Fibroblast of villous mesenchyme (primary cell): ENCODE measurements at places on chromosomes 5 and 9. TPM values are rescaled to one million over a fixed set of nuclear protein-coding genes. Genes with fewer than 3 reads are reported as not detected.

Gene QRFP
- total RNA-seq = not detected in 2 replicates

Gene DNAJA1
- 74.1 and 136 TPM in 2 replicates for total RNA-seq

Gene GPR151
- total RNA-seq = not detected in 2 replicates

Gene GRXCR2
- total RNA-seq = not detected in 2 replicates

Gene MARCOL
- not detected in 2 replicates for total RNA-seq

Gene SHISAL2B
- total RNA-seq = not detected in 2 replicates

Gene CCNJL
- total RNA-seq = 0.86 and 1.3 TPM in 2 replicates

Gene LHX6
- total RNA-seq = not detected in 2 replicates

Gene EPB41L4A
- total RNA-seq = 0.64 and 0.86 TPM in 2 replicates

Gene TAS2R1
- total RNA-seq = 0.32 and 0.43 TPM in 2 replicates

Gene PCDHGC4
- 2.6 and 2.9 TPM in 2 replicates for total RNA-seq

Gene C8G
- 0.86 TPM in 1 of 2 replicates, not detected in the other for total RNA-seq

DNA sequence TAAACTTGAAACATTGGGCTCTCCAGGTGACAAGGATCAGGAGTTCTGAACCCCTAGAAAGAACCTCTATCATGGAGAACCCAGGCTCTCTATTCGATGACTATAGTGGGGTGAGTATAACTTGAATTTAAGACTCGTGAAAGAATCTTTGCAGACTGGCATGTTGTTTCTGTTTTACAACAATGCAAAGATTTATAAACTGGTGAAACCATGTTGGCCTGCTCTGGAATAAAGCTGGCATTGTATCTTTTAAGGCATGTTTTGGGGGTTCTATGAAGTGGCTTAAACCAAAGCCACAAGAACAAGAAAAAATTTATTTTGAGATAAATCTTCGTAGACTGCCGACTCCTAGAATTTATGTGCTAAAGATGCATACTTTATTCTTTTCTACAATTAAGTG, 9.8 kb upstream of the GDNF start:
- no peak for DNase-seq

- DNase-seq = peak; percentile 85
These were observed at the start of gene CTSV for GRCh38 chr9:97038611-97039513. TSS of gene CTSV (minus strand) at chr9:97039142. CDS start at chr9:97038043, 1,099 bp downstream.

DNA sequence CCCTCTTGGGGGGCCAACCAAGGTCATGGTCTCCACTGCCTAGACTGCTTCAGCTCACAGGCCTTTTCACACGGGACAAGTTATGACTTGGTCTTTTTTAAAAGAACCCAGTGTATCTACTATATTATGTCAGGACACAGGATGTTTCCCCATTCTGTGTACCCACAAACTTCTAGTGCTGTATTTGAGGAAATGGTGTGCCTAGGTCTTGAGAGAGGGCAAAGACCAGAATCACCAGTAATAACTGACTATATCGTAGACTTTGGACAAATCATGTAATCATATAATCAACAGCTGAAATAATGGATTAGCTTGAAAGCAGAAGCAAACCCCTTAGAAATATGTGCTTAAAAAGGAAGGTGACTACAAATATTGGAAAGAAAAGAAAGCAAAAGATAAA, 133.3 kb downstream of the ARL15 start:
- DNase-seq = no peak

DNA sequence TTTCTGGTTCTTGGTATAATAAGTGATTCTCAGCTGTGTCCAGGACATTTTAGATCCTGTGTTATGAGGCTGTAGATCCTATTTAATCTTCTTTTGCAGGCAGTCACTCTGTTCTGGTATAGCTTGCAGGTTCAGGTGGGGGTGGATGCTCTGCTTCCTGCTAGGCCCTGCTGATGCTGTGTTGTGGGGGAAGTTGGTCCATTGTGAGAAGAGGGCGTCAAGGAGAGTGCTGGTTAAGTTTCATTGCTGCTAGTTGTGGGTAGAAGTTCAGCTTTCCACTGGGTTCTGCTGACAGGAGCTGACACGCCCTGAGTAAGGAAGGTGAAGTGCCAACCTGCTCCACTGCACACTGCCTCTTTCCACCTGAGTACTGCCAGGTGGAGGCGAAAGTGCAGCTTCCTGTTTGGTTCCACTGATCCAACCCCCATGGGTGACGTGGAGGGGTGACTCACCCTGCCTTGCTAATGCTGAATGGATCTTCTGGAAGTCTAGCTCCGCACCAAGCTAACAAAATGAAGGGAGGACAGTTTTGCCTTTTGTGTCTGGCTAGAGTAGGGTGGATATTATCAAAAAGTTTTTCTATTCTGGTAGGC, 16.3 kb downstream of the NMRK1 start:
- DNase-seq = no peak

DNA sequence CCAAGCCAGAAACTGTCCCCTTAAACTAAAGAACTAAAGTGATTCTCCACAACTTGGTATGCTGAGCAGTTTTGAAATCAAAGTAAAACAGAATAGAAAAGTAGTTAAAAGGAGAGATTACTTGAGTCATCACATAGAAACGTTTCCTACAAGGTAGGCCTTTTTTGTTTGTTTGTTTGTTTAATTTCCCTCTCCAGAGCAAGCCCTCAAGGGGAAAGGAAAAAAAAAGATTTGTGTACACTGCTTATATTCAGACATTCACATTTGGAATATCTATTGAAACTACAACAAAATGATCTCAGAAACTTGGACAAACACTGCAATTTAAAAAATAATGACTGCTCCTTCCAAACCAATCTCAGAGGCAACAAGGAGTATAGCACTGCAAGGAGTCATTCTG, 304.7 kb upstream of the NREP start:
- peak; percentile 5 for DNase-seq

DNA sequence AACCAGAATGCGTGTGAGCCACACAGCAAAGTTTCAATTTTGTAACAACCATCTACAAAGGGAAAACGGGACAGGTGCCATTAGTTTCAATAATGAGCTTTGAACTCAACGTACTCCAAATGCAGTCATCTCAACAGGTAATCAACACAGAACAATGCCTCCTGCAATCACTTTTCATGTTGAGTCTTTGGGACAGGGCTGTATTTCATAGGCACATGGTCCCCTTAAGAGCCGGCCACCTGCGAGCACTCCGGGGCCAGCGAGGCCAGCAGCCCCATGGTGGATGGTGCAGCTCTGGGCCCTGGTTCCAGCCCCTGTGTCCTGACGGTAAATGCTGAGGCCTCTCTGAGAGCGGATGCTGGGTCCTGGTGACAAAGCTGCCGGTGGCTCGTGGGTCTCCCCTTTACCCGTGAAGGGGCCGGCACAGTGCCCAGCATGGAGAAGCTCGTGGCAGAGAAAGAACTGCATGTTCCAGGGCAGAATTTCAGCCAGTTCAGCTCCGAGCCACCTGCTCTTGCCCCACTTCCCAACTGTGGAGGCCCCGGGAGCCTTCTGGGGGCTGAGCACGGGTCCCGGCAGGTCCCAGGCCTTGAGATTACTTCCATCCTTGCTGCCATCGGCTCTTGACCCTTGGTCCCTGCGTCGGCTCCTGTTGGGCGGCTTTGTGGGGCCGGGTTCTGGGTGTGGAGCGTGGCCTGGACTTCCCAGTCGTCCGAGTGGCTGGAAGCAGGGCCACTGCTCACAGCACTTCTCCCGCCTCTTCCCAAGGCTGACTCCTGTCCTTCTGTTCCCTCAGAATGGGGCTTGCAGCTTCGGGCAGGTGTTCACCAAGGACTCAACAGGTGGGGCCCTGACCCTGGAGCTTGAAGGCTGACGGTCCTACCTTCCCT, 26.1 kb upstream of the RNU6ATAC start:
- DNase-seq = no peak

DNA sequence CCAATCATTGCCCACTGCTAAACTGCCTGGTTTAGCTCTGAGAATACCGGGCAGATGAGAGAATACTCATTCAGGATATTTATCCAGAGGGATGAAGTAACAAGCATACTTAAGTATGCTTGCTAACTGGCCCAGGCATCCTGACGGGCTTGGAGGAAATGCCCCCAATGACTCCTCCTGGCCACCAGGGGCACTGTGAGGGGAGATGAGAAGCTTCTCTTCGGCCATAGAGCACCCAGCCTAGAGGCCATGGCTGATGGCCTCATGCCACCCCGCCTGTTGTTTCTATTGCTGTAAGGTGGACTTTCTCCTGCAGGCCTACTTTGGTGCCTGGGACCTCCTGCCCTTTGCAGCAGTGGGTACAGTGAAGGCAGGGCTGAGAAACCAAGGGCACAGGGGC, 134.5 kb upstream of the FSTL4 start:
- no peak for DNase-seq

GRCh38 chr9:123064716-123065115, 31.2 kb downstream of the GPR21 start:
- DNase-seq = no peak

DNA sequence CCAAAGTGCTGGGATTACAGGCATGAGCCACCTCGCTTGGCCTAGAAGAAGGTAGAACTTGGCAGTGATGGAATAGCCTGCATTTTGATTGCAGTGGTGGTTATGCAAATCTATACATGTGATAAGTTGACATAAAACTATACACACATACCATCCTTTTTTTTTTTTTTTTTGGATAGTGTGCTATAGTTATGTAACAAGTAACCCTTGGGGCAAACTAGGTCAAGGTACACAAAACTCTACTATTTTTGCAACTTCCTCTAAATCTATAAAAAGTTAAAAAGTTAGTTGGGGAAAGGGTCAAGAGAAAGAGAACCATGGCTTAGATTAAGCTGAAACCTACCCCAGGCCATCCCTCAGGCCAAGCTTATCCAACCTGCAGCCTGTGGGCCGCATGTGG, 11.1 kb downstream of the TRIM14 start:
- no peak for DNase-seq

DNA sequence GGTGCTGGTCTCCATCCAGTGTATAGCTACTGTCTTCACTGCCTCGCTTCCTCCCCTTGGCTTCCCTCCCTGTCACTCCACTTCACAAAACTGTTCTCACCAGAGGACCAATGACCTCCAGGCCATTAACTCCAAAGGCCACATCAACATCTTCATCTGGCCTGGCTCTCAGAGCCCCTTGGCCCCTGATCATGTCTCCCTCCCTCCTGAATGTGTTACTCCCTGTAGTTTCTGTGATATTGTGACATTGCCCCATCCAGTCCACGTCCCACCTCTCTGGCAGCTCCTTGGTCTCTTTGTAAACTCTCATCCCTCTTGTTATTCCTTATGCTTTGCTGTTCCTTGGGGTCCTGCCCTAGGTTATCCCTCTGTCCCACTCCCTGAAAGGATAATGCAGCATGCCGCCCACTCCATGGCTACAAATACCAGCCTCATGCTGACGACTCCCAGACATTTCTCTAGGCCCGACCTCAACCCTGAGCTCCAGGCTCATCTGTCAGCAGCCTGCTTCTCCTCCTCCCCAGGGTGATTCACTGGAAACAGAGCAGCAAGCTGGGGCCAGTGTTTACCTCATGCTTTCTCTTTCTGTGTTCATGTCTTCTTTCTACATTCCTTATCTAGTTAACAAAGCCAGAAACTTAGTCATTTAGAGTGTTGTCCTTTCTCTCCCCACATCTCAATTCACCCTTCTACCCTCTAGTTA, 312.2 kb downstream of the SPOCK1 start:
- DNase-seq = peak; percentile 78

DNA sequence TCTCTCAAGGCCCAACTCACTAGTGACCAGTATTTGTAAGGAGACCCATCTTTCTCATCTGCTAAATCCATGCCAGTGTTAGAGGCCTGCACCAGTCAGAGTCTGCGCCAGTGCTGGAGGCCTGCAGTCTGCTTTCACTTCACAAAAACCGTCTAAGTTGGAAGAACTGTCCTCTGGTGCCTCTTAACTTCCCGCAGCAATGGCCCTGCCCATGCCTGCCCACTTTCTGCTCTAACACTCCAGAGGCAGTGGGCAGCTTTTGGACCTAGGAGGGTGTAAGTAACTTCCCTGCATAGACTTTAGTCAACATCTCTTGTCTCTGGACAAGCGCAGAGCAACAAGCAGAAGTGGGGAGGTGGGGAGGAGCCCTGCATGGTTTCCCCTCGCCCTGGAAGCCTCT, 152.9 kb downstream of the AUH start:
- no peak for DNase-seq

GRCh38 chr5:143707806-143708205, 104.2 kb upstream of the HMHB1 start:
- peak; percentile 70 for DNase-seq

DNA sequence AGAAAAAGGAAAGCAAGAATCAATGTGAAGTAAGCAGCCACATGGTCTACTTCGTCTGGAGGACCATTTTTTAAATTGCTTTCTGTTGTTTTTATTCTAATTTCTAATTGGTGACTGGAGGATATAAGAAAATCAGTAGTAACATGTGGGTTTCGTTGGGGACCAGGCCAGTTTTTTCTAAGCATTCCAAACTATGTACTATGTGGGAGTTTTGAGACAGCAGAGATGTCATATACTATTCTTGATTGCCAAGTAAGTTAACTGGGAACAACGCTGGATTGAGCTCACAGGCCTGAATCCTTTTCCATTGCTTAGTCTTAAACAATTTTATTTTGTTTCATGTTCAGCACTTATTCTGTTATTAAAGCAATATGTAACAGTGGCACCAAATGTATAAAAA, 225.7 kb downstream of the TMEM167A start:
- no peak for DNase-seq

DNA sequence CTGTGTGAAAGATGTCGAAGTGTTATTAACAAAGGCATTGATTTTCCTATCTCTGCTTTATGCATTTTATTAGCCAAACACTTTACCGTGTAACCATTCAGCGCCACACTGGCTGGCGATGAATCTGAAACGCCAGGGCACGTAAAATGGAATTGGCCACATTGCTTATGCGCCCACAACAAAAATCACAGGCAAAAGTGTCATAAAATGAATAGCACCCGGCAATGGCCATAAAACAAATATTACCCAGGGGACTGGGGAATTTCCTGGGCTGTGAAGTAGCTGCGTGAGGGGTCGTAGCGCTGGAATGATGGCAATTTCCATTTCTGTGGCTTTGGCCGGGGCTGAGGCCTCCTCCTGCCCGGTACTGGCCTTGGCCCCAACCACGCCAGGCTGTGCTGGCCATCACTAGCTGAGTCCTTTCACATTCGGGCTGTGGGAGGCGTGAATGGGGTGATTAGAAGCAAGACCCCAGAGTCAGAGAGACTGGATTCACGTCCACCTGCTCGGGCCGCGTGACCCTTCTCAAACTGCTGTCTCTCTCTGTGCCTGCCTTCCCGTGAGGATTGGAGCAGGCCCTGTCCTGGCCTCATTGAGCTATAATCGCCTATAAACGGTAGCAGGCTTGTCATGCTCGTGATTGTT, 254.5 kb downstream of the PBX3 start:
- DNase-seq = no peak

GRCh38 chr5:61420016-61420415, 88.0 kb downstream of the ZSWIM6 start:
- no peak for DNase-seq

DNA sequence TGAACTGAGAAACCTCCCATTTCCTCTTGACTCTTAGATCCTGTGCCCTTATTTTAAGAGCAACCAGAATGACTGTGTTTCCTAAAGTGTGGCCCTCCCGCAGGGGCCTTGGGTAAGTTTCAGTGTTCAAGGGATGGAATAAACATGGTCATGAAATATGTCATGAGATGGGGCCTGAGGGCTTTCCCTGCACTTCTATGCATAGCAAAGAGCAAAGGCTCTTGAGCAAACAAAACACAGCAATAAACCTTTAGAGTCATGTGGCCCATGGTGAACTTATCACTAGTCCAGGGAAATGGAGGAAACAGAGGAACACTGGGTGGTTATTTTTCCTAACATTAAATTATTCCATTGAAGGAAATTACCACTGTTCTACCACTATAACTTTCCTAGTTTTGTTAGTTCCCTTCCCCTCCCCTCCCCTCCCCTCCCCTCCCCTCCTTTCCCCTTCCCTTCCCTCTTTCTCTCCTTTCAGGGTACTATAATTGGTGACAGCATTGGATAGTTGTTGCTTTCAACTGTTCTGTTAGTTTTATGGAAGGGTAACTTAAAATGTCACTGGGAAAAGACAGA, 72.4 kb downstream of the CTSL start:
- DNase-seq = peak; percentile 63
